Stimulated activated CD4-positive, alpha-beta T cell treated with anti-CD3 and anti-CD28 coated beads, Interleukin-15, amount 100 ng/mL, for 1 hour (primary cell): ENCODE measurements at places on chromosomes 2 and 18.

DNA sequence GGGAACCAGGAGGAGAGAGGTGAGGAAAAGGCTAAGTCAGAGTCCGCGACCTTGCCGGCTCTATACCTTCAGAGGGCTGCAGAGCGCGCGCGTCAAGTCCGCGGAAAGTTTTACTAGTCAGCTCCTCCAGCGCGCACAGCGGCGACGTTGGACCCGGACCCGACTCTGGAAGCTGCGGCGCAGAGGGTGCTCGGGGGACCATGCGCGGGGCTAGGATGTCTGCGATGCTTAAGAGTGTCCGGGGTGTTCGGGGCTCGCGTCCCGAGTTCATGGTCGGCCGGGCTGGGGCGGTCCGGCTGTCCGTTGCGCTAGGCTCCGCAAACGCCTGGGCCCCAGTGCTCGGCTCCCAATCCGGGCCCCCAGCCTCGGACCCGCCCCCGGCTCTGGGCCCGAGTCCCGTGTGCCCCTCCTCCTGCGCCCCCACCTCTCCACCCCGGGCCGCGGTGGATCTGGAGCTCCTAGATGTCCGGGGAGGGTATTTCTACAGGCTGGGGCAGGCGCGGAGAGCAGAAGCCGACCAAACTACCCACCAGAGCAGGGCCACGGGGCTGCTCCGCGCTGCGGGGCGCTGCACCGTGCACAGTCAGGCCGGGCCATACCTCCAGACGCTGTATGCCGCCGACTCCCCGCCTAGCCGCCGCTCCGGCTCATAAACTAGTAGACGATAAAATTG is at the start of gene LBX2:
LBX2 (minus strand) TSS at position 337 of the 673 bp plus-strand sequence; CDS start at position 271, 66 bp downstream.
- no peak for DNase-seq

- DNase-seq = no peak
These were observed 46.6 kb upstream of the SERTAD2 start for GRCh38 chr2:64700133-64700809.

DNA sequence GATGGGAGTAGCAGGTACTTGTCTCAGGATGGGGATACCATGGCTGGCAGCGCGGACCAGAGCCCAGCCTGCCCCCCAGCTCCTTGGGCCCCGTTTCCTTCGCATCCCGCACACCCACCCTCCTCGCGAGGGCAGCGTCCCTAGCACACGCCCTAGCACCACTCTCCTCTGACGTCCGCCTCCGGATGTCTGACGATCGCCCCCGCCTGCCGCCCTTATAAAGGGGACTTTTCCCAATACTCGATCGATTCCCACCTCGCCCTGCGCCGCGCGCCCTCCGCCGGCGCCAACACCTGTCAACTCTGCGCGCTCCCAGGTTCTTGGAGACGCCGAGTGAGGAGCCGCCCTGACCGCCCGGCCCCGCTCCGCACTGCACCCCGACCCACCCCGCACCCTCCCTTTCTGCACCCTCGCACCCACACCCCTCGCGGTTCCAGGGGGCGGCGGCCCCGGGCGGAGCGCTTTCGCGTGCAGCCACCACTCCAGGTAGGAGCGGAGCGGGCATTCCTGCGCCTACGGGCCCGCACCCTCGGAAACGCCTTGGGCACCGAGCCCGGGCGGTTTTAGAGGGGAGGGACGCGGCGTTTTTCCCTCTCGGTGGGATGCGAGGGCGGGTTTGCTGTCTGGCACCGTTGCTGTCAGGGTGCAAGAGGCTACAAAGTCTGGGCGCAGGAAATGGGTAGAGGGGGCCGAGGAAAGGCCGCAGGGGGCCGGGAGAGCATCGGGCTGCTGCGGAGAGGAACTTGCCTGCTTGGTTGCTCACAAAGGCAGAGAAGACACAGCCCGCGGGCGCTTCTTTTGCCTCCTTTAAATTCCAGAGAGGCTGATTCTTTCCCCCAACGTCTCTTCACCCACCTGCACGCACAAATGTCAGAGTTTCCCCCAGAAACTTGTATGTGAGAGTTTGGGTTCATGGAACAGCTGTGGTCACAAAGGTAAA is at the start of gene SLC5A7:
SLC5A7 (plus strand) TSS at position 247 of the 940 bp plus-strand sequence. CDS start 1,632 bp downstream, outside the sequence.
- no peak for DNase-seq

DNA sequence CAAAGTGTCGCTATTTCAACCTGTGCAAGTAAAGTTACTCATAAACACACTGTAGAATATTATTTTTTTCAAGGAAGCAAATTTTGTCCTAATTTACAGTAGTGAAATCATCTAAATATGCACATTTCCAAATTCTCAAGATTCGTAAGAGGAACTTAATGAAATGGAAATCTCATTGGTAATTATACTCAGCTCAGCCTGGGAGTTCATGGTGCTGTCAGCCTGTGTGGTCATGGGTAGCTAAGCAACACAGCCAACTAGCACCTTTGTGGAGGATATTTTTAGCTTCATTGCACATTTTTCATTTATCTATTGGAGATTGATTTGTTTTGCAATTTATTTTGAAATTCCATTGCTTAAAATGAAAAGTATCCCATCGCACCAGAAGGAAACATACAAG is 975.7 kb upstream of the ZEB2 start:
- no peak for DNase-seq
